Stimulated activated naive CD8-positive, alpha-beta T cell treated with anti-CD3 and anti-CD28 coated beads, Interleukin-15, Interleukin-2, amounts not matched to agents 100 U/mL and 50 U/mL, for 24 hours (primary cell): ENCODE measurements at places on chromosomes 1 and 21.
A peak's percentile ranks its signal among the peaks of the same experiment; 100 is the strongest.

DNA sequence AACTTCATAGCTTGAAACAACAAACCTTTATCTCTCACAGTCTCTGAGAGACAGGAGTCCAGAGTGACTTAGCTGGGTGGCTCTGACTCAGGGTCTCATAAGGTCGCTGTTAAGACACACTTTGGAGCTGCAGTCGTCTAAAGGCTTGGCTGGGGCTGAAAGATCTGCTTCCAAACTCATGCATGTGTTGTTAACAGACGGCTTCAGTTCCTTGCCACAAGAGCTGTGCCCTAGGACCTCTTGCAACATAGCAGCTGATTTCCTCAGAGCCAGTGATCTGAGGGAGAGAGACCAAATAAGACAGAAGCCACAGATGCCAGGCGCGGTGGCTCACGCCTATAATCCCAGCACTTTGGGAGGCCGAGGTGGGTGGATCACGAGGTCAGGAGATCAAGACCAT lies 176.8 kb downstream of the DISC1 start:
- DNase-seq = no peak

- DNase-seq = no peak
Measured at GRCh38 chr1:26700711-26701110, 4.9 kb downstream of the ARID1A start.

DNA sequence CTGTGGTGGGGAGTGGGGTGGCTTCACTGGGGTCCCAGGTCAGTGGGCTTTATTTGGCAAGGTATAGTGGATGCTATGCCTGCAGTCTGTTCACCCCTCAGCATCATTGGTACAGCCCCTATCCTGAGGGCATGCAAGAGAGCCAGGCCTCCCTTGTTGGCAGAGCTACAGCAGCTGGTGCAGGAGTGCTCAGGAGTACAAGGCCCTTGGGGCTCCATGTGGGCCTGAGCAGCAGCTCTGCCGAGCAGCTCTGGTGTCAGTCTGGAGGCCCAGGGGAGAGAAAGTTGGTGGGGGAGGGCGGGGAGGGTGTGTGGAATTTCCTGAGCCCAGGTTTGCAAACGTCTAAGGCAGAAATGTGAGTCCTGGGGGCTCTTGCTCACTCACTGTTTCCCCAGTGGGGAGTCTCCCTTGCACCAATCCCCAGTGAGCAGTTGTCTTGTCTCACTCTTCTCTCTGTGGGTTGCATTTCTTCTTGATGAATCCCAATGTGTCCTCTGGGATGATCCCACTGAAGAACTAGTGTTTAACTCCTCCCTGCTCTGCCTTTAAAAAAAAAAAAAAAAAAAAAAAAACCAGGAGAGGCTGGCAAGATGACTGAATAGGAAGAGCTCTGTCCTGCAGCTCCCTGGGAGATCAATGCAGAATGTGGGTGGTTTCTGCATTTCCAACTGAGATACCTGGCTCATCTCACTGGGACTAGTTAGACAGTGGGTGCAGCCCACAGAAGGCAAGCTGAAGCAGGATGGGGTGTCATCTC lies 39.5 kb upstream of the CYP4X1 start:
- no peak for DNase-seq

DNA sequence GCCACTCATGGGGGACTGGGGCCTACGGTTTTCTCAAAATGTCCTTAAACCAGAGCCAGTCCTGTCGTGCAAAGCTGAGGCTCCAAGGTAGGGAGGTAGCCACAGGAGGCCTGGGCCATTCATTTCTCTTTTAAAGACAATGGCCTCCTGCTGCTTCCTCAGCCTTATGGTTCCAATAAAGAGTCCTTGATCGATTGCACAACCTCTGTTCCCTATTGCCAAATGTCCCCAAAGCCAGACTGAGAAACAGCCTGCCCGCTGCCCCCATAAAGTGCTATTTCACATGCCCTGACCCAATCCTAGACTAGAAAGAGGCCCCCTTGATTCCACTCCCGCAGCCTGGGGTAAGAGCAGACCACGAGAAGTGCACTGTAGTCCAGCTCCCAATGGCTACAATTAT lies 166.7 kb downstream of the CLIC6 start:
- DNase-seq = no peak

GRCh38 chr21:42336054-42336453 lies 14.7 kb downstream of the TFF2 start:
- no peak for DNase-seq

- peak; percentile 45 for DNase-seq
Measured at GRCh38 chr1:152018537-152018936, 18.3 kb downstream of the S100A11 start.

- no peak for DNase-seq
Measured at GRCh38 chr1:116067566-116067890, 43.7 kb upstream of the MAB21L3 start.

DNA sequence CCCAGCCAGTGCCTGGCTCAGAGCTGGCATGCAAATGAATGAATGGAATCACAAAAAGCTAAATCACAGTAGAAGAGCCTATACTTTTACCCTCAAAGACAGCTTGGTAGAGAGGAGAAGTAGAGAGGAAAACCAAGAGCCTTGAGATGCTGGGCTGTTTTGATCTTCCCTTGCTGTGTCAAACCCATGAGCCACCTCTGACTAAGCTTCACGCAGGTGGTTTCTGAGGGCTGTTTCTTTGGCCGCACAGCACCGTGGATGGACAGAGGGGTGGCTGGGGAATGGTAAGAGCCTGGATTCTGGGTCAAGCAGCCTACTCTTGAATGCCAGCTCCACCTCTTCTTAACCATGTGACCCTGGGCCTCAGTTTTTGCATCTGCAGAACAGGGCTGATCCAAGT lies 18.6 kb downstream of the ABCG1 start:
- DNase-seq = peak; percentile 57

DNA sequence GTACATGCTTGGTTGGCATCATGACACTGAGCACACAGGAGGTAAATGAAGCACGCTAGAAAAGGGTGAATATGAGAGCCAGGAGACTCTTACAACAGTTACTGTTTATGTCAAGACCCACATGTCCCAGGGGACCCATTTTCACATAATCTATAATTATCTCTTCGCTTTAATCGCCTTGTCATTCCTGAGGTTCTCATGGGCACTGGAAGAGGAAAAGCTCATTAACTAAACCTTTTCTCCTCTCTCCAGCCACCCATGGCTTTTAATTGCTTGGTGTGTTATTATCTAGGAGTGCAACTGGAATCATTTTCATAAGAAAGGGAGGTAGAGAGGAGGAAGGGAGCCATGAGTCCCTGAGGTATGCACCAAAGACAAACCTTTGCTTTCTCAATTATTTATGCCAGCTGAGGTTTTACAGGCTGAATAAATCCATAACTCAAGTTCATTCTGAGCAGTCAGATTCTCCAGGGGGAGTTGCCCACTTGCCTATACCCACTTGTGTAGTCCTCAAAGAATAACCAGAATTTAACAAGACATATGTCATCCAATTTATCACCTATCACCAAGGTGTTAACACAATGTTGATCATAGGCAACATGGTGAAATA lies 77.4 kb downstream of the ACBD6 start:
- no peak for DNase-seq

- no peak for DNase-seq
Measured at GRCh38 chr1:180912801-180913565, at the start of gene KIAA1614. Gene KIAA1614 (plus strand): TSS chr1:180912897. CDS start chr1:180913244, 347 bp downstream.
